ENCODE measurements at places on chromosomes 11 and 22.

DNA sequence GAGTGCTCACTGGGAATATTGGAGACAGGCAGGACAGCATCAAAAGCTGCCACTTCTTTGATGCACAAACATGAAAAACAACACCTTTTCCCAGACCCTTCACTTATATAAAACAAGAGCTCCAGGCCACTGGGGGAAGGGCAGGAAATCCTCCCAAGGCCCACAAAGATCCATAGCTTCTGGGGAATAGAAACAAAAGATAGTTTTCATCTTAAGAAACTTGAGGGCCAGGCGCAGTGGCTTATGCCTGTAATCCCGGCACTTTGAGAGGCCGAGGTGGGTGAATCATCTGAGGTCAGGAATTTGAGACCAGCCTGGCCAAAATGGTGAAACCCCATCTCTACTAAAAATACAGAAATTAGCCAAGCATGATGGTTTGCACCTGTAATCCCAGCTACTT lies 15.3 kb downstream of the RTL6 start:
- DNase-seq = peak; percentile 67

DNA sequence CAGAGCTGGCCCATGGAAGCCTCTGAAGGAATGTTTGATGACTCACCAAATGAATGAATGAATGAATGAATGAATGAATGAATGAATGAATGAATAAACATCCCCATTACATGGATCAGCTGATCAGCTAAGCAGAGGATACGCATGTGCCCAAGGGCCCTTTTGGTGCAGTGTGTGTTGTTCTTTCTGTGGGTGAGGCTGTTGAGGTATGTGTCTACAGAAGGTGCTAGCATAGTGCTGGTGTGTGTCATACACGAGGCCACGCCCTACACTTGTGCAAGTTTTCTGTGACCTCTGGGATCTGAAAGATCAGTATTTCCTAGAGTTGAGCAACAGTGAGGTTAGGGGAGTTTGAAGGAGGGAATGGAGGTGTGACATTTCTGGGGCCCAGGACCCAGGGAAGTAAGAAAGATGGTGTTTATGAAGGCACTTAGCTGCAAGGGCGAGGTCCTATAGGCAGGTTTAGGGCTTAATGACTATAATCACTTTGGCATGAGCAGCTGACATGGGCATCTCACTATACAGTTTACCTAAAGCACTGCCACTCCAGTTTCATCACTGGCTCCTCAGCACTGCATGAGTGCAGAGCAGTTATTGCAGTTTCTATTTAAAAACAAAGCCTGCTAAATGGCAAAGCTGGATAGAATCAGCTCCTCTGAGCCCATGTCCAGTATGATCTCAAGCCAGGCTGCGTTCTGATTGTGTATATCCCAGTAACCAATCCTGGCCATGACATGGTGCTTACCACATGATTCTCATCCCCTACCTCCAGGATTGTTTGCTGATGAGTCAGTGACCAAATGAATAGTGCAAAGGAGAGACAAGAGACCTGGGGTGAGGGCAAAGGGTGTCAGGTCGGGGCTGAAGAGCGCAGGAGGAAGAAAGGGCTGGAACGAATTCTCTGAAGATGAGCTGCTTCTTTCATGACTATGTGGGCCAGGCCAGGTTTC lies 36.4 kb upstream of the E2F8 start:
- DNase-seq = no peak

- DNase-seq = no peak
Observed at GRCh38 chr11:102924851-102925380, 30.6 kb downstream of the MMP13 start.

DNA sequence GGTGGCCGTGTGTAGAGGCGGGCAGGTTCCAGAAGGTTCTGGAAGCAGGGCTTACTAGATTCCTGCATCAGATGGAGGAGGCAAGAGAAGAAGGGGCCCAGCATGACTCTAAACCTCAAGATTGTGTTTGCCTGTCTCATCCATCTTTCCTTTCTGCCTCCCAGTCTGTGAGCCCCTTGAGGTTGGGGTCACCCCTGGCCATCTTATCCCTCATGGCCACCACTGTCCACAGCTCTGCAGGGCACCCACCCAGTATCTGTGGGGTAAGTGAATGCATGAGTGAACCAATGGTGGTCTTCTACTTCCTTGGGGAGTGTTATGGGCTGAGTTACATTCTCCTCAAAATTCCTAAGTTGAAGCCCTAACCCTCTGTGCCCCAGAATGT lies 79.3 kb downstream of the MYEOV start:
- DNase-seq = no peak

- no peak for DNase-seq
Observed at GRCh38 chr22:48429446-48430020, 1398.1 kb downstream of the BRD1 start.
